Retinal pigment epithelial cell (primary cell): ENCODE measurements at places on chromosomes 6 and 20.

DNA sequence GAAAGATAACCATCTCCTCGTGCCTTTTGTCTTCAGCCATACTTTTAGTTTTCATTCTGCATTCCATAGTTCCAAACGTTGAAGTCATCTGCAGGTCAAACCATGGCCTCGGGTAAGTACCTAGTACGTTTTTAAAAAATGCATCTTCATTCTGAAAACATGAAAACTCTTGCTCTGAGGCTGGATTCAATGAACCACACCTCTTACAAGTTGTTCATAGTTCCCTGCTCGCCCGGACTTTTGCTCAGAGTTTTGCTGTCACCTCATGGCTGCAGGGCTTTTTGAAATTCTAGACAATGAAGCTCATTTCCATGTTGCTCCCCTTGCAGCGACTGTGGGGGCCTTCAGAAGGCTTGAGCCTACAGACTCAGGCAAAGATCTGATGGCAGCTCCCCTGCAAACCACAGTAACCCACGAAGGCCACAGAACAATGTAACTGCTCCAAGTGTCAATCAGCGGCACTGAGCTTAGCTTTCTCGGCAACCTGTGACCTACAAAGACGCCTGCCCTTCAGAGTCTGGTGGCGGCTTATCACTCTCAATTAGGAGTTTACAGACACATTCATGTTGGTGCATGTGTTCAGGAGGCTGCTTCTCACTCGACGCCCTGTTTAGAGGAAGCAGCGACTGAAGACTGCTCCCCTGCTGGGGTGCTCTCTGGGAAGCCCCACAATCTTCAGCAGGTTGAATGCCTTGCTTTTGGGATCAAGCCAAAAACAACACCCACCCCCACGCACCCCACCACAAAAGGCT lies 61.2 kb downstream of the FOXC1 start:
- no peak for DNase-seq

- peak; percentile 94 for DNase-seq
These were observed 39.0 kb downstream of the GMPR start for GRCh38 chr6:16277101-16277981.

DNA sequence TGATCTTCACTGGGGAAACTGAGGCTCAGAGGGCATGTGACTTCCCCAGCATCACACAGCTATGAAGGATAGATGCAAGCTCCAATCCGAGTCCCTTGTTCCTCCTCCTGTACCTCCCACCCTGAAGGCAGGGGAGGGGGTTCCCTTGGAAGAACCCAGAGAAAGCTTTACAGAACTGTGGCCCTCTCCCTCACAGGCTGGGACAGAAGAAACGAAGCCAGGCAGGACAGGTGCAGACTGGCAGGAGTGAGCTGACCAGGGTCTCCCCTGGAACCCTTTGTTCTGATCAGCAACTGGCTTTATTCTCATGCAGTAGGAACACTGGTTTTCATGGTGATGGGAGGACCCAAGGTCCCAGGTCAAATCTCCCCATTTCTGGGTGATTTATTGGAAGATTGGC lies 90.2 kb downstream of the TMEM242 start:
- no peak for DNase-seq

- peak; percentile 65 for DNase-seq
These were observed 70.6 kb upstream of the DST start for GRCh38 chr6:56713254-56713672.

GRCh38 chr6:118495485-118496280 lies 52.4 kb upstream of the PLN start:
- no peak for DNase-seq

DNA sequence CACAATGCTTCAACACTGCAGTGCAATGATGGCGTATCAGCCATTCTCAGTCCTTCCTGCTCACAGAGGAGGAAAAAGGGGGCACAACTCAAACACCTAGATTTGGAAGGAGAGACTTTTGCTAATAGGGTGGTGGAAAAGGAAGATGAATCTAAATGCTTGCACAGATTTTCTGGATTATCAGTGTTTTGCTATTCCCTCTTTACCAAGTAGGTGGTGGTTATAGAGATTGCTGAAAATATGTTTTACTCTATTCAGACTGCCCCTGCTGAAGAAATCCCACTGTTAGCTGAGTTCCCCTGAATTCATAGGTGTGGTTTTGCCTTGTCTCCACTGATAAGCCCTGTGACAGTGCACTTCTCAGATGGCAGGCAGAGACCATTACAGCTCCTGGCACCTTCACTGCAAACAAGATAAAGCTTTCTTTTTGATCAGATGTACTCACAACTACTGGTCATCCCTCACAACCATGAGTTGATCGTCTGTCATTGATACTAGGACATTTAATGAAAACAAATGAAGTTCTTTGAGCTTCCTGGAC lies 311.4 kb downstream of the KIF16B start:
- no peak for DNase-seq

DNA sequence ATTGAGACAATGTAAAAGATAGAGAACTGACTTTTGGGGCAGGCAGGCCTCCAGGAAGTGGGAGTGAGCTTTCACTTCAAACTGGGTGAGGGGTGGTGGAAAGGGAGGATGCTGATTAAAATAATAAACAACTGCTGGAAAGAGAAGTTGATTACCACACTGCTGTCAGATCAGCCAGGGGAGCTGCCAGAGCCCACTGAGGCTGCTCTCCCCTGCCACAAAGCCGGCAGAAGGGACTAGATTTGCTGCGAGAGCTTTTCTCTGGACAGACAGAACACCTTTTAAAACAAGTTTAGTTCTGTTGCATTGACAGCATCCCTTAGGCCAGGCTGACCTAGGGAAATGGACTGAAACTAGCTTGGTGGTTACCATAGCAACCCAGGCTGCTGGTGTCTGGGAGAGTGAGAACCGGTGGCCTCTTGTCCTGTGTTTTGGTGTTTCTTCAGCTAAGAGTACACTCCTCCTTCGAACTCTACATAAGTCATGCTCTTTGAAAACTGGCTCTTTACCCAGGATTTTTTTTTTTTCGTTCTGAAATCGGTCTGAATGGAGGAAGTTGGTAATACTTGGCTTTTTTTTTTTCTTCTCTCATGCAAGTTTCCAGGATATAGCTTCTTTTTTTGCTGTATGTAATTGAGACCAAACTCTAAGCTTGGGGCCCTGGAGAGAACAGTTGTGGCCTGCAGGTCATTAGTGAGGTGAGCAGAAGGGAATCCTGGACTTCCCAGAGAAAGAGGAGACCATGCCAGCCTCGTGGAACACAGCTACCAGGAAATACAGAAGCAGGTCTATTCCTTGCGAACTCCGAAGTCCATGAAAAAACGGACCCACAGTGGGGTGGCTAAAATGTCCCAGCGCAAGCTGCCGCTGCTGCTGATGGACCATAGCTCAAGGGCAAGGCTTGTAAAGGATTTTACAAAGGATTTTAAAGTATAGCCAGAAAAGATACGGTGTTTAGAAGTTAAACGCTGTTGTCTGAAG lies 374.4 kb downstream of the UTRN start:
- no peak for DNase-seq

GRCh38 chr6:150575836-150576235 lies 23.8 kb upstream of the PLEKHG1 start:
- no peak for DNase-seq

- no peak for DNase-seq
These were observed 19.1 kb upstream of the AAR2 start for GRCh38 chr20:36217226-36217625.

DNA sequence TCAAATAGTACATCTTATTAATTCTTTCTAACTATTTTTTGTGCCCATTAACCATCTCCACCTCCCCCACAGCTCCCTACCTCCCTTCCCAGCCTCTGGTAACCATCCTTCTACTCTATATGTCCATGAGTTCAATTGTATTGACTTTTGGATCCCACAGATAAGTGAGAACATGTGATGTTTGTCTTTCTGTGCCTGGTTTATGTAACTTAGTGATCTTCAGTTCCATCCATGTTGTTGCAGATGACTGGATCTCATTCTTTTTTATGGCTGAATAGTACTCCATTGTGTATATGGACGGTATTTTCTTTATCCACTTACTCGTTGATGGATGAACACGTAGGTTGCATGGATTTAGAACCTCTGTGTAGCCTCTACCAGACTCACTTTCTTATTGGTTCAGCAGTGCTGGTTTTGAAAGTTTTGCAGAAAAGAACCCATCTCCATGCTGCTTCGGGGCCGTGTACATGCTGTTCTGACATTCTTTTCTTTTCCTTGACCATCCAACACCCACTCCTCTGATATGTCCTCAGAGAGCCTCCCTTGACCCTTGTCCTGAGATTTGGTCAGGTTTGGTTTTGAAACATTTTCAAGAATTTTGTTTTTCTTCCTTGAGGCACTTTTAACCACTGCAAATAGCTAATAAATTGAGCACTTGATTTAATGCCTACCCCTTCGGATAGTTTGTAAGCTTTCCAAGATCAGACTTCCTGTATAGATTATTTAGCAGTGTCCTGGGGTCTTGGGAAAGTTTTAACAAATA lies 231.2 kb upstream of the ZFP64 start:
- no peak for DNase-seq

GRCh38 chr20:57122536-57123489 lies 143.6 kb downstream of the BMP7 start:
- no peak for DNase-seq

- DNase-seq: no peak
These were observed 1.3 kb upstream of the SLC35D3 start for GRCh38 chr6:136920671-136921380.

GRCh38 chr20:1671891-1672669 lies 14.5 kb upstream of the SIRPG start:
- no peak for DNase-seq

DNA sequence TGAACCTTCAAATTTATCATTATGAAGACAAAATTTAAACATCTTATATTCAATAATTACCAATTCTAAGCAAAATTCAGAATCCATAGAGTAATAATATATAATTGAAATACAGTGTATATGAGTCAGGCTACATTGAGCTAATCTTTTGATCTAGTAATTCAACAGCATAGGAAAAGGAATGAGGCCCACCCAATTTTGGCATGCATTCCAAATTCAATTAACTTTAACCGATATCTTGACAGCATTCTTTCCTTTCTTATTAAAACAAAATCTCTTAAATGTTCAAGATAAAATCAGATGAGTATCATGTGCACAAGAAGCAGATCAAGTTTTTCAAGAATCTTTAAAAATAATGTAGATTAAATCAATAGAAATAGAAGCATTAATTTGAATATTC lies 132.9 kb upstream of the QKI start:
- DNase-seq: peak; percentile 59

DNA sequence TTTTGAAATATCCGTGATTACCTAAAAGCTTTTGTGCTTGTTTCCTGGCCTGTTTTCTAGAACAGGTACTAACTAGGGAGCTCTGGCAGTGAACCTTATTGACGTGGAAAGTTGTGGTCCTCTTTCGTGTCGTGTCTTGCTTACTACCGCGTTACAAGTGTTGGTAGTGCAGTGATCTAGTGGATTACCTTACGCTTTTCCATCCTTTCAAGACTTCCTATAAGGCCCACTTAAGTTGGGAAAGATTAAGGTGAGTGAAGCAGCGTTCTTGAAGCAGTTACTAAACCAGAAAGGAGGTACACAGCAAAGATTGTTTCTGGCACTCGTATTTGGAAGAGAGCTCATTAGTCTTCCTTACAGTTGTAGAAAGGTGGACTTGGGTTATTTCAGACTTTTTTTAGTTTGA lies 1.9 kb downstream of the PNRC1 start:
- DNase-seq: no peak

DNA sequence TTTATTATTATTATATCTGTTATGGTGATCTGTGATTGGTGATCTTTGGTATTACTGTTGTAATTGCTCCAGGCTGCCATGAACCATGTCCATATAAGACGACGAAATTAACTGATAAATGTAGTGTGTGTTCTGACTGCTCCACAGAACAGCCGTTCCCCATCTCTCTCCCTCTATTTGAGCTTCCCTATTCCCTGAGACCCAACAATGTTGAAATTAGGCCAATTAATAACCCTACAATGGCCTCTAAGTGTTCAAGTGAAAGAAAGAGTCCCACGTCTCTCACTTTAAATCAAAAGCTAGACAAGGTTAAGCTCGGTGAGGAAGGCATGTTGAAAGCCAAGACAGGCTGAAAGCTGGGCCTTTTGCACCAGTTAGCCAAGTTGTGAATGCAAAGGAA lies 51.6 kb downstream of the ZFP64 start:
- no peak for DNase-seq

- no peak for DNase-seq
These were observed 11.0 kb downstream of the RMND1 start for GRCh38 chr6:151440930-151441329.

DNA sequence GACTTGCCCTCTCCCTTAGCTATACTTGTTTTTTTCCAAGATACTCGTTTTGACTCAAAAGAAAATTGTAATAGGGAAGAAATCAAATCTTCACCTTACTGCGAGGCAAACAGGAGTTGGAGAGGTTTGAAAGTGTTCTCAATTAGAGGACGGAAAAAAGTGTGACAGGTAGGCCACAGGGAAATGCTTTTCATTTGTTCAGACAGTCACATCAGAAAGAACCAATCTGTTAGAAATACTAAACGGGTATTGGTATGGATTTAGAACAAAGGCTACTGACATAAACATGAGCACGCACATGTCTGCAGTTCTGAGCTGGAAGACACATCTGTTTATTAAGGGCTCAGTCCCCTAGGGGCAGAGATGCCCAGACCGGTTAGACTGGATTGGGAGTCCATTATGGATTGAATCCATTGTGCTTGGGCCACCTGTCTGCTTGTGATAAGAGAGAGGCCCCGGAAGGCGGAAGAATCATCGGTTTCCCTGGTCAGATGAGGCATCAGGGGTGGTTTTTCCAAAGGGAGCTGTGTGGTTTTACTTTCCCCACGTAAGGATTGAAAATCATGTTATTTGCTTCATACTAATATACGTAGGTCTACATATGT lies 220.9 kb upstream of the MYLIP start:
- DNase-seq: no peak

DNA sequence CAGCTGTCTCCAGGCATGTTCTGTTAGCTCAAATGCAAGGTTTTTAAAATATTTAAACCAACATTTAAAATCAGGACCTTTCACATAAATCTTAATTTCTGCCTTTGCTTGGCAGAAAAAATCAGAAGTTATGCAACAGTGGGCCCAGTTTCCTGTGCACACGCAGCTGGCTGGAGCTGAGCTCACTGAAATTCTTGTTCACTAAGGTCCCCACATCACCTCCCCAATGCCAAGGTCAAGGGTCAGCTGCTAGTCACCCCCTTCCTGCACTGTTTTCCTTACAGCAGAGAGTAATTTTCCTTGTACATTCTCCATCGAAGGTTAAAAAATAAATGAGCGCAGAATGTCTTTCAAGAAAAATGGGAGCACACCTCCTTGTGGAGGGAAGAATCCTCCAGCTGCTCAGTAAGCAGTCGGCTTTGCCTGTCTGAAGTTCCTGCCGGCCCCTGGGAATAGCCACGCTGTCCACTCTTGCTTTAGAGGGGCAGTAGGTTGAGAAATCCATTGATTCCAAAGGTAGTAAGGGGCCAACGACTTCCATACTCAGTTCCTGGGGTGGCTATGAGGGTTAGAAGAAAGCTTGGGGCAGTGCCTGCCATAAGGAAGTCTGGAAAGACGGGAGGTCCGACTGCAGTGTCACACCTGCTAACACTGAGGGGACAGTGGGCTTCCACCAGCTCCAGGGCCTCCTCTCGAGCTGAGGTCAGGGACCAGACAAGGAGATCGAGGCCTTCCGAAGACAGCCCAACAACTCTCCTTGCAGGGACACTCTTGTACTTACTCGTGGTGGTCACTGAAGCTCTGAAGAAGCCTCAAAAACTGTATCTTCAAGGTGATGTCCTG lies 56.8 kb downstream of the MYH7B start:
- no peak for DNase-seq
